ENCODE measurements at places on chromosomes 11 and 22. TPM values are rescaled to one million over a fixed set of nuclear protein-coding genes. Genes with fewer than 3 reads are reported as not detected.

Gene RBMXL2
- 0.10 TPM for total RNA-seq

DNA sequence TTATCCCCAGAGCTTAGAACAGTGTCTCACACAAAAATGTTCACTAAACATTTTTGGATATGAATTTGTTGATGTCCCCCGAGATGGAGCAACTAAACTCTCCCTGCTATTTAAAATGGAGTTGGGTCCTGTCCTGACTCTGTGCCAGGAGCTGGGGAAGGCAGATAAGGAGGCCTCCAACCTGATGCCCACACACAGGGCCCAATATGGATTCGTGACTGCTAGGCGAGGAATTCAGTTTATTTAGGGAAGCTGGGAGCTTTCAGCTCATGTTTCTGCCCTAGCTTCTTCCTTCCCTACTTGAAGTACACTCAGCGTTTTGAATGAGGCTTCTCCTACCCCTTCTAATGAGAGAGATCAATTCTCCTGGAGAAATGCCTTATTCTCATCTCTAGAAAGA lies 373.0 kb upstream of the LARGE1 start:
- H3K4me3 ChIP-seq, result no peak overlapping the region
- H3K27ac ChIP-seq, result no peak overlapping the region
- no peaks in the 10 kb centered on the region for H3K4me1 ChIP-seq
- no peaks in the 10 kb centered on the region for H3K27me3 ChIP-seq
- no peak for DNase-seq

- no peaks in the 10 kb centered on the region for H3K36me3 ChIP-seq
- no peak overlapping the region for H3K27ac ChIP-seq
- no peaks in the 10 kb centered on the region for H3K4me1 ChIP-seq
Observed at GRCh38 chr11:49442669-49443068, 234.3 kb upstream of the FOLH1 start.

DNA sequence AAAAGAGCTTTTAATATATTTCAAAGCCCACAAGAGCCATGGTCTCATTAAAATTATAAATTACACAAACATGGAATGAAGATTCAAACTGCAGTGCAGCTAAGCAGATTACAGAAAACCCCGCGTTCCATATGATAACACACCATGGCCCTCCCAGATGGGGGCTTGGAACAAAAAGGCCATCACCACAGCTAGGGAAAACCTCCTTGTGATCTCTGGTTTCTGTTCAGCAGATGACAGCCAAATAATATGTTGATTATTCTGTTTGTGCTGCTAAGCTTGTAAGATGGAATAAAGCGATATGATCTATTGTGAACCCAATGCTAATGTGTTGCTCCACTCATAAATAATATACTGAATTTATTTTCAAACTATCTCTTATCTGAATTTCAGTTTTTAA lies 28.5 kb downstream of the IMMP1L start:
- no peak overlapping the region for H3K4me3 ChIP-seq
- no peaks in the 10 kb centered on the region for H3K36me3 ChIP-seq
- no peak for DNase-seq
- no peaks in the 10 kb centered on the region for H3K27me3 ChIP-seq

GRCh38 chr11:74208507-74208906 lies 37.4 kb downstream of the PPME1 start:
- H3K27ac ChIP-seq, result no peak overlapping the region
- no peak for DNase-seq
- peaks cover 19% of the 10 kb centered on the region for H3K36me3 ChIP-seq
- H3K27me3 ChIP-seq, result no peaks in the 10 kb centered on the region

- DNase-seq, result no peak
- no peak overlapping the region for H3K4me3 ChIP-seq
- H3K4me1 ChIP-seq, result peaks cover under 1% of the 10 kb centered on the region
- no peak overlapping the region for H3K27ac ChIP-seq
- peaks cover 3% of the 10 kb centered on the region for H3K36me3 ChIP-seq
Observed at GRCh38 chr11:45924036-45924915, 1.8 kb downstream of the LARGE2 start.

Data from Panc1 (cell line).